Nephron progenitor cell (in vitro differentiated cells): ENCODE measurements at places on chromosomes 4 and X.
A peak's percentile ranks its signal among the peaks of the same experiment; 100 is the strongest.

DNA sequence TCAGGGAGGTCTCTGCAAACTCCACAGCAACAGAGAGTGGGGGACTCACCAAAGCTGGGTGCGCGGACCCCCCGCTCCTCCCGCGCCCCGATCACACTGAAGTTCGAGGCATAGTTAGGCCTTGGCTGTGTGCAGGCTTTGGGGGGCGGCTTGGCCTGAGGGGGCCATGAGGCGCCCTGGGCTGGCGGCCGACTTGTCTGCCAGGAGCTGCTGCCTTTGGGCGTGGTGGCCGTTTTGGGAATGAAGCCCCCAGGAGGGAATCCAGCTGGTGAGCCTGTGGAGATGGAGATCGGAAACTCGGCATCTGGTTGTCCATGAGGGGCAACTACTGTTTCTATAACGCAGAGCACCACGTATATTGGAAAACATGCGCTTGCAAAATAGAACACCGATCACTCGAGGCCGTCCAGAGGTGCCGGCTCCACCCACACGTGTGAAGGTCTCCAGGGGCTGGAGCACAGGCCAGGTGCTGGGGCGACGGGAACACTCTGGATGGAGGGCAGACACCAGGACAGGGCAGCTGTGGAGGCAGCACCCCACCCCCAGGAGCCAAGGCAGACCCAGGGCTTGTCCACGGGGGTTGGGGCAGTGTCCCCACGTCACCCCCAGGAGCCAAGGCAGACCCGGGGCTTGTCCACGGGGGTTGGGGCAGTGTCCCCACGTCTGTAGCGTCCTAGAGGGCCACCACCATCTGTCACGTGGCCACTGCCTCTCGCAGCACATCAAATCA is 25.9 kb upstream of the CPLX1 start:
- no peak for DNase-seq

- DNase-seq, result peak; percentile 39
Measured at GRCh38 chr4:133151341-133151690, 2.2 kb downstream of the PCDH10 start.

DNA sequence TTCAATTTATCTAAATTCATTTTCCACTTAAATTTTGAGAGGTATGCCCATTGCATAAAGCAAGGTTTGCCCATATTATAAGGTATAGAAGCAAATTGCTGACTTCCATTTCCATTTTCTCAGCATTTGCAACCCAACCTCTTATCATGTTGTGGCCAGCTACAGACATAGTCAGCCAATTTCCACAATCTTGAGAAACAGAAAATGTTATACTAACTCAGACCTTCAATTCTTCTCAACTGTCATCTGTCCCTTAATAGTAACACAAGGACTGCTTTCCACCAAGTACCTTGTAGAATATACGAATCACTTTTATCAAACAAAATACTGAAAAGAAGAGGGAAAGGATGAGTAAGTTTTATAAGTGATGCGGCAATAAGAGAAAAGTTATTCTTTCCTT is 11.2 kb upstream of the GRIA3 start:
- no peak for DNase-seq

DNA sequence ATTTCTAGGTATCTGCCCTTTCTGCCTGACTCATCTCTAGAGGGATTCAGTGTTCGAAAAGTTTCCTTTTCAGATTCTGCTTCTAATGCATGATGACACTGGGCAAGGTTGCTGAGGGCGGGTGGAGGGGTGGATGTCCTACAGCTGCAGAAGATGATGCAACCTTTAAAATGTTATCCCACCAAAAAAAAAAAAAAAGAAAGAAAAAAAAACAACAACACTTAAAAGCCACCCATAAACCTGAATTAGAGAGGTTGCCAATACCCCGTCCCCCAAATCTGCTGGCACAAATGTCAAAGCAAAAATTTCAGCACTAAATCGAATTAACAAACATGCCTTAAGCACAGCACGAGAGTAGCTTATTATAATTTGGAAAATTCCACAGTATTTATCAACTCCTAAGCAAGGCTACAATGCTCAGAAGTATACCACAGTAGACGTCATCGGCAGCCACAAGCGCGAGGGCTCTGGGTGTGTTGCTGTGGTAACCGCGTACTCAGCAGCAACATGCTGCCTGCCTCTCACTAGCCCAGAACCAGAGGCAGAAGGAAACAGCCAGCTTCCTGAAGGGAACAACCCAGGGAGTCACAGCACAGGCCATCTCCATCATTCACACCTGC is 167.5 kb upstream of the MAP3K15 start:
- peak; percentile 24 for DNase-seq

- DNase-seq, result no peak
Measured at GRCh38 chr4:5157791-5158770, 106.8 kb downstream of the STK32B start.

- peak; percentile 29 for DNase-seq
Measured at GRCh38 chr4:119498527-119498926, 130.1 kb downstream of the PDE5A start.
